ENCODE measurements at places on chromosomes 5 and 9.

GRCh38 chr9:111030492-111030891, 7.8 kb downstream of the LPAR1 start:
- no peak for DNase-seq

GRCh38 chr9:21086538-21086937, 8.8 kb upstream of the IFNB1 start:
- DNase-seq: no peak

DNA sequence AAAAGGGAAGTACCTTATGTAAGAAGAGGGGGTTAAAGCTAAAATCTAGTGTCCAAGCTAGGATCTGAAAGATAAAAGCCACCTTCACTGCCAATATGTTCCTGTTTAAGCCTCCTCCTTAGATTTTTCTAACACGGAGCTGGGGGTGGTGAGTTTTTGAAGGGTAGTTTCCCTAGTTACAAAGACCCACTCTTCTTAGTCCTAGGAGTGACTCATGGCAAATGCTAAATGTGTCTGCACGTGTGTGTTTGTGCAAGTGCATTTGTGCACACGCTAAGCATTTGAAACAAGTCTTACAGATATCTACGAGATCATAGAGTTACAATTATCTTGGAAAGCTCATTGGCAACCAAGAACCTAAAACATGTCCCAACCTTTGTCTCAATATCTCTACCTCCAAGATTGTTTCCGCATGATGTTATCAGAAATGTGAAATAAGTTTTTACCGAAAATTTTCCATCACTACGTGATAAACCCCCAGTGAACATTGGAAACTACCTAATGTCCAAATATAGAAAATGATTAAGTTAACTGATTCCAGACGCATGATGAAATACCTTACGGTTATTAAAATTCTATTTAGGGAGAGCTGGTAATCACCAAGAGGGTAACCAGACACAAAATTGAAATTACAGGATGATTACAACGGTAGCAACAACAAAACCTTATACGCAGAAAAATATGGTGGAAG, 78.0 kb upstream of the HRH2 start:
- DNase-seq: no peak

- DNase-seq: no peak
Measured at GRCh38 chr5:58507715-58508114, 16.5 kb downstream of the GAPT start.

- no peak for DNase-seq
Measured at GRCh38 chr9:79257790-79258351, 313.9 kb upstream of the TLE4 start.

DNA sequence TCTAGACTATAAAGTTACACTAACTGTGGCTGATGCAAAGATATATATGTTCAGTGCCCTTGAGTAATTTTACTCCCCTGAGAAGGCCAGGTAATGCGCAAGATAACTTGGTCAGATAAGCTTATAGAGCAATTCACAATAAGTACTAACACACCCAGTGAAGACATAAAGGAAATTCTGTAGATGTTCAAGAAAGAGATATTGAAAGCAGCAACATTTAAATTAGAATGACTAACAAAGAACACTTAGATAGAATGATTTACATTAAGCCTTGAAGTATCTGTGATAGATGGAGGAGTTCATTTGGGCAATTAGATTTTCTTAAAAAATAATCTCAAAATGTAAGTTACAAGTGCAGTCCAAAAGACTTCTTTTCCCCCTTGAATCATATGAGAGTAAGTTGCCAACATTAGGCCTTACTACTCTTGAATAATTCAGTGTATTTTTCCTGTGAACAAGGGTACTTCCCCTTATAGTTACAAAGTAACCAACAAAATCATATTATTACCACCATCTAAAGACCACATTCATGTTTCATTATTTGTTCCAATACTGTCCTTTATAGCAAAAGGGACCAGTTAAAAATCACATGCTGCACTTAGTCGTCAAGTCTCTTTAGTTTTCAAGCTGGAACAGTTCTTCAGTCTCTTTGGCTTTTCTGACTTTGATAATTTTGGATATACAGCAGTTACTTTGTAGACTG, 44.4 kb upstream of the ELOVL7 start:
- no peak for DNase-seq

DNA sequence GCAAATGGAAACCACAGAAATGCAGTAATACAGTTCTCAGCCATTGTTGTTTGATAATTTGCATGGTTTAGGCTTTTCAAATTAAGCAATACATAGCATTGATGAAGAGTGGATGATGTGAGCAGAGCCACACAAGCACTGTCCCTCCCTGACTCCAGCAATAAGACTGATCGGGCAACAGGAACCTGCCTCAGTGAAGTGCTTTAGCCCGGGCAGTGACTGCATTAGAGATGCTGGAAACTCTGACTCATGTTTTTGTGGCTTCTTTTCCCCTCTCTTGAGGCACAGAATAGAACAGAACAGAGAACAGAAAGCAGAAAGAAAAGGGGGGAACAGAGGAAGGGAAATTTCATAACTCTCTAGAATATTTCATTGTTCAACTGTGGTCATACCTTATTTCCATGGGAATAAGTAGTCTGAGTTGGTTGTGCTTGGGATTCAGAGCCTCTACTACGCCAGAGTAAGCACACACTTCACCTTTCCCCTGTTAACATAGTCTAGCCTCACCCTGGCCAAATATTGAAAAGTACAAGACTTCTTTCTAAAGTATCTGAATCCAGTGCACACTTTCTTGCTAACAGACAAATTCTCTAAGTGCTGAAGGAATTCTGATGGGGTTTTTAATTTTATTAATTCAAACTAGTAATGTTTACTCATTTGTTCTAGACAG, 164.8 kb upstream of the VCAN start:
- DNase-seq: no peak

DNA sequence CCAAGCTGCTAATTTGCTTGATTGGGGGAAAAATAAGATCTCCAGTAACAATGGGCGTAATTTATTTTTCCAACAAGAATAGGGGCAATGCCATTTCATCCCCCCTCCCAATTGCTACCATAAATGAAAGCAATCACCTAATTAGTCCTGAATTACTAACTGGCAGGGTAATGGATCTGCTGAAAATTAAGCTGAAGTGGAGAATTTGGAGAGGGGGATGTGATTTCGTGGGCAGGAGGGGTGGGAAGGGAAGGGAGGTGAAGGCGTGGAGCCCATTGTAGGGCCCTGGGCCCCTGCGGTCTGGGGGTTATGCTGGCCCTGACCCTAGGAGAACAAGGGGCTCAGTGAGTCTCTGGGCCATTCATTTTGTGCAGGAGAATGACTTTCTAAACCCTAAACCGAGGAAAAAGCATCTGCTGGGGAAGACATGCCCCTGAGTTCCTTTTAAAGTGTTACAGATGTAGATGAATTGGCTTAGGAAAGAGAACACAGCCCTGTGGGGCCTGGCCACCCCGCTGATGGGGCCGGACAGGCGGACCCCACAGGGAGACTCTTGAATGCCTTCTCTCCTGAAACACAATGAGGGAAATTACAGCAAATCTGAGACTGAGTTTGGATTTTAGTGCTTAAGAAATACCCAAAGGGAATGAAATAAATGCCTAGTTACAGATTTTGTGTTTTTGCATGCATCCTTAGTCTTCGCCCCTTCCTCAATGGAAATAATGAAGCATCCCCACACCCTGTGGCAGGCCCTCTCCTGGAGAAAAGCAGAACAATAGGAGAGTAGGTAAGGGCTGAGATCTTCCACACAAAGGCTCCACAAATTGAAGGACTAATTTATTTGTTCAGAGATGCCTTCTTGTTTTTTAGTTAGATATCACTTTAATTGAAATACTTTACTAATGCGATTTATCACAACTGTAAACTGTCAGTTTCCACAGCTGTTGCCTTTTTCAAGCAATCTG, 143.2 kb downstream of the PSAT1 start:
- no peak for DNase-seq

DNA sequence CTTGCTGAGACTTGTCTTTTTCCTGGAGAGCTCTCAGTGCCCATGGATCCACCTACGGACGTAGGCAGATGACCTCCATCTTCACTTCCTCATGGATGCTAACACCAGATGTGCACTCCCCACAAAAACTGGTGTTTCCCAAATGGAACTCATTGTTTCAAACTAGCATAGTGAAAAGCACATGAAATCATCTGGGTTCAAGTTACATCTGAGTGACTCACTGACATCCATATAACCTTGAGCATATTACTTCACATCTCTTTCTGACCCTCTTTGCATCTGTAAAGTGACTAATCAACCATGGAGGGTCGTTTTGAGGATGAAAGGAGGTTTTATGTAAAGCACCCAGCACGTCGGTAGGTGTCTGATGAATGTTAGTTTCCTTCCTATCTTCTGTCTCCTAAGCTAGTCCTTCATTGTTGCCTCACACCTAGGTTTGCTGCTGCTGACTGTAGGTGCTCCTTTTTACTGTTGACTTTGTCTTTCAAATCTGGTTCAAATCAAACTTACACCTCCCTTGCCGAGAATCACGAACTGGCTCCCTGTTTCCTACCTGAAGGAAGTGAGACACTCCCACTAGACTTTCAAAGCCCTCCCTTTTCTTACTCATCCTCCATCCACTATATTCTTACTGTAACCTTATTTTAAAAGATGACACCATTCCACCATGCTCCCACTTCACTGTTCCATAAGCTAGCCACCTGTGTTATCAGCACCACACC, 10.3 kb downstream of the OCLN start:
- DNase-seq: no peak

- DNase-seq: no peak
Measured at GRCh38 chr9:134286471-134287245, 39.6 kb upstream of the RXRA start.

GRCh38 chr9:36218411-36218901, 27.7 kb downstream of the CLTA start:
- no peak for DNase-seq

GRCh38 chr9:87674565-87675299, 51.2 kb upstream of the CTSL start:
- no peak for DNase-seq

GRCh38 chr5:111744455-111744854, 12.5 kb downstream of the NREP start:
- no peak for DNase-seq

GRCh38 chr9:108787690-108788048, 68.1 kb downstream of the ACTL7B start:
- no peak for DNase-seq

DNA sequence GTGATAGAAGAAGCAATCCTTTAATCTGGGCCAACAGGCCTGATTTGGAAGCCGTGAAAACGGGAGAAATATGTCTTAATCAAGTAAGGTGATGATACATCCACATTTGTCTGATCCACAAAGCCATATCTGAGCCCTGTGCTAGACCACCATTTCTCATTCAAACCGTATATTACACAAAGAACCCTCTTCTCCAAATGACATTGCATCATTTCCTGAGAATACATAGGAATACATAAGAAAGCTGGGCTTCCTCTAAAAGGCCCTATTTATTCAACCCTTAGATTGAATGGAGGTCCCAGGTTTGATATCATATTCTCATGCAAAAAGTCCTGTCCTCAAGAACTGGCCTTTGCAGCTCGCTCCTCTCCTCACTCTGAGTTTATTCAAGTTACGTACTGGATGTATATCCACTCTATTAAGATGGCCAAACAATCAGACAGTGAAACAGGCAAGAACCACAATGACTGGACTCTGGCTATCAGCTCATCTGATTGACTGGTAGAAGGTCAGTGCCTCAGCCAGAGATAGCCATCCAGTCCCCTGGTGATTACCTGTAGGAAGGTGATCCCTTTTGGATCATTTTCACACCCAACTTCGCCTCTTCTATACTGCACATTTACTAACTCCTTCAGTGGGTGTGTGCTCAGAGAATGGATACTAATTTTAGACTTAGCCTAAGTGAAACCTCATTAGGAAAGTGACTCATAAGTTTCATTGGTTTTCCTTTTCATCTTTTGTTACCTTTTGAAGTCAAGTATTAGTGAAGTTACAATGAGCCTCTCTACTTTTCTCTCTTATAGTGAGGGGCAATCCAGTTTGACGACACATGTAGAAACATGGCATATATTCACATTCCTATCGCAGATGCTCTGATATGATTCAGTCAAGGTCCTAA, 167.6 kb upstream of the WWC1 start:
- no peak for DNase-seq

- DNase-seq: no peak
Measured at GRCh38 chr9:134693011-134693410, 51.4 kb downstream of the COL5A1 start.

DNA sequence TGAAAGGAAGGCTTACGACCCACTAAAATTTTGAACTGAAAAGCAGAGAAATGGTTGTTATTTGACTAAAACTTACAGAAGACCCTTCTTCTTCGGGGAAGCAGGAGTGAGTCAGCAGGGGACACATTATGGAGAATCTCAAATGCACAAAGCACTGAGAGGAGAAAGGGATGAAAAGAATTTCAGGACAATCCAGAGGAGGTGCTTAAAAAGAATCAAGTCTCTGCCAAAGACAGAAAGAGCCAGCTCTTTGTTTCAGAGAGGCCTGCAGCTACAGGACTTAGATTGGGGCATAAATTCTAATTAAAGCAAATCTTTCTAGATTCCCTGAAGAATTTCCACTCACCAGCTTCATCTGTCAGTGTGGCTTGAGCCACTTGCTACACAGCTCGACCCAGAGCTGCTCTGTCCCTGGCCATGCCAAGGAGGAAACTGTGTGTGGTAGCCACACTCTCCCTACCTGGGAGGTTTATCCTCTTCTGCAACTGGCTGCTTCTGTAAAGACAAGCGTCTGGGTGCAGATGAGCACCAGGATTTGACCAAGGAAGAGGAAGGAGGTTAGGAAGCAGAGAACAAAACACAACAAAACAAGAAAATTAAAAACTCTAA, 89.9 kb downstream of the SEMA5A start:
- no peak for DNase-seq

DNA sequence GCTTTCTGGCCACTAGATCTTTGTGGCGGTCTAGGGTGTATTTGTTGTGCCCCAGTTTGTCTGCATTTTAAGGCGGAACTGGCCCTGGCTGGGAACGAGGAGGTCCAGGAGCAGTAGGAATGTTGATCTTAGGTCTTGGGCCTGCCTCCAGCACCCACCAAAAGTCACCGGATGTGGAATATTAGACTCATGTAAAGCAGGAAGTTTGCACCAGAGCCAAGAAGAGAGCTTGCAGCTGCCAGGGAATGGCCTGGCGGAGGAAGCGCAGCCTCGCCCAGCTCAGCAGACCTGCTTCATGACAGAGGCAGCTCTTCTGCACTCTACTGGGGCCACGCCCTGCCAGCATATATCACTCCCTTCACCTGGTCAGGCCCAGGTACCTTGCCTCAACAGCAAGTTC, 3.3 kb downstream of the GPX3 start:
- DNase-seq: no peak

- no peak for DNase-seq
Measured at GRCh38 chr9:36941441-36941840, 92.6 kb downstream of the PAX5 start.

All from NCI-H187 treated with DMSO at 0.1 percent for 48 hours (cell line).